Fibroblast of skin of abdomen (primary cell): ENCODE measurements at places on chromosomes 2 and 18.

GRCh38 chr18:54878159-54878622, 49.9 kb downstream of the RAB27B start:
- peak; percentile 24 for DNase-seq

- DNase-seq: peak; percentile 58
These were observed 138.3 kb upstream of the STK17B start for GRCh38 chr2:196309691-196310090.

- no peak for DNase-seq
These were observed 189.8 kb upstream of the TCF4 start for GRCh38 chr18:55777666-55778304.

DNA sequence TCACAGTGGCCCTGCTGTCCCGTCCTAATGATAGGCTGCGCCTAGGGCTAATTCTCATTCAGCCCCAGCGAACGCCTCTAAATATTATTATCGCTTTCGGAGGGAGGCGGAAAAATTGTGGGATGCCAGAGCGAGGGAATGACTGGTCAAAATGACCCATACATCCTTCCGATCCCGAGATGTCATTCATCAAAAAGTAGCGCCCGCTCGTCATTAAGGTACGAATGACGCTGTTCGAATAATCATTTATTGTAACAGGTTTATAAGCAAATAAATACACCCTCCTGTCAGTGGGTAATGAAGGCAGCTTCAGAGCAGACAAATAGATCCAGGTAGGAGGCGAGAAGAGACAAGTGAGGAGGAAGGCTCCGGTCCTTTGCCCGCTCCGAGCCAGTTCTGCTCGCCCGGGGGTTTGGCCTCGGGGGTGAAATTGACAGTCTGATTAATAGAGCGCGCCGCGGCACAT, at the start of gene EVX2:
Gene EVX2, minus strand, starts transcription at position 167 of the 466 bp plus-strand sequence. CDS start 186 bp downstream, outside the sequence.
- DNase-seq: no peak

- DNase-seq: peak; percentile 21
These were observed 28.7 kb downstream of the ACAA2 start for GRCh38 chr18:49784427-49785185.

GRCh38 chr18:45482286-45482685, 133.0 kb upstream of the SLC14A2 start:
- DNase-seq: peak; percentile 45

DNA sequence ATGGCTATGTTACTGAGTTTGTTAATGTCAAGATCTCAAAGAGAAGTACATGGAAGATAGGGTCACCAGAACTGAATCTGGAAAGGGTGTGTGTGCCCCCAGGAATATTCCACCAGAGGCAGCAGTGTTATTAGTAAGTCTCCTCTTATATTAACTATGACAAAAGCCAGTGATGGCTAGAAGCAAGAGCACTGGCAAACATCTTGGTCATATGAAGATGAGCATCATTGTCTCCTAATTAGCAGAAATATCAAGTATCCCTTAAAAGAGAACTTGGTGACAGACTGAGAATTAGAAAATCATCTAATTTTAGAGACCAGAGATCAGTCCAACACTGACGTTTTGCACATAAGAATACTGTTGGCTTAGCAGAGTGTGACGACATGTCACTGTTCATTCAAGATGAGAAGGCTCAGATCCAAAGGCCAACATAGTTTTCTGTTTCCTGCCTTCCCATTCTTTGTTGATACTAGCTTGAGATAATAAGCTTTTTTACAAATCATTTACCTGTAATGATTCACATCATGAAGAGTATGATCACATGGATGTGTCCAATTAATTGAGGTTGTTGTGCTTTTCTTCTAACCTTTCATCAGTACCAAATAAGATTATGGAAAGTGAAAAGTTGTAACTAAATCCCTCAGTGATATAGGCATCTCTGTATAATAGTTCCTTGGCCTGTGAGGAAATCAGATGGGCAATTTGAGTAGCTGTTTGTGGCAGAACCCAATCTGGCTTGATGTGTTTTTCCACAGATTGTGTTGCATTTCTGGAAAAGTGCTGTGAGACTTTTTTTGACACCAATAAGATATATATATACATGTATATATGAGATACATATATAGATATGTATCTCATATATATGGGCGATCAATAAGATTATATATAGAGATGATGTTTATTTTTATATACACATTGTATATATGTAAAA, 44.5 kb downstream of the MAPRE2 start:
- DNase-seq: no peak

DNA sequence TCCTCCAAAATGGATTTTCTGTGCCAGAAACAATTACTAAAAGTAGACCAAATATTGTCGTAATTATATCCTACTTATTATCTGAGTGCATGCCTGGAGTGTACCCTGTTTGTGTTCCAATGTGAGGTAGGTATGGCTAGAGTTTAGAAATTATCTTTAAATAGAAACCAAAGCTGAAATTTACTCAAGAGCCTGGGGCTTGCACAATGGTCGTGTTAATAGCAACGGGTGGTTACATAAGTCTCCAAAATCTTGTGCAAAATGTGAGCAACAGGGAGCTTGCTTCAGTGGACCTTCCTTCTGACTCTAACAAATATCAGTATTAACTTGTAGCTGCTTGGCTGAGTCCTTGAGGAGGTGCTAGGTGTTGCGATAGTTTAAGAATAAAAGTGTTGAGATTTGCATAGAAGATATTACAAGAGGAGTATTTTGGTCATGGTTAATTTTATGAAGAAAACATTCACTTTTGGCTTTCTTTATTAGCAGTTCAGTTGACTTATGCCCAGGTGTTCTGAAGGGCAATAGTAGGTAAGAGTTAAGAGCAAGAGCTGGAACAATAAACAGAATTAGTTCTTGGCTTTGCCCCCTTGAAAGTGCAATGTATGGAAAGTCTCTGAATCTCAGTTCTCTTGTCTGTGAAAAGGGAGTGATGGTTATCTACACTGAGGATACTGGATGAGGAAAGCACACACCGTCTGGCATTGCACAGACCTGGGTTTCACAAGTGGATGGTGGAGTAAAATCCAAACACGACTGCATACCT, 4.6 kb downstream of the CXCR4 start:
- DNase-seq: no peak

- peak; percentile 44 for DNase-seq
These were observed 89.6 kb upstream of the UBE2E3 start for GRCh38 chr2:180890781-180891180.

DNA sequence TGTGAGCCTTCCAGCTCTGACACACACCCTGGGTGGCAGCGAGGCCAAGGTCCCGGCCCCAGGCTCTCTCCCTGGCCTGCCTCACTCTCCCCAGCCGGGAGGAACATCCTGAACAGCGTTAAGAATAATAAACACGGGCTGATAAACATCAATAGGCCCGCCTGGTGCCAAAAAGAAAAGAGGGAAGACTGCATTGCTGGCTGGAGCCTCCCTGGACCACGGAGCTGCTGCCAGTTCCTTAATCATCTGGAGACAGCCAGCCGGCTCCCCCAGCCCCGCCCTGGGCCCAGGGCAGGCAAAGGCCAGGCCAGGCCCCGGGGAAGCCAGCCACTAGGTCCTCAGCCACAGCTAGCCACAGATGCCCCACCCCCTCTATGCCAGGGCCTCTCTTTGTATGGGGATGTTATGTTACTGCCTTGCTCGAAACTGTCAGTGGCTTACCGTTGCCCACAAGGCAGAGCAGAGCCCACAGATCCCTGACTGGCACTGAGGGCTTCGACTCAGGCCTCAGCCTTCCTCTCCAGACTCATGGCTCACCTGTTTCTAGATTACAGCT, 293.7 kb downstream of the DYSF start:
- no peak for DNase-seq

- no peak for DNase-seq
These were observed 121.8 kb downstream of the ACTR3 start for GRCh38 chr2:114011713-114012112.

DNA sequence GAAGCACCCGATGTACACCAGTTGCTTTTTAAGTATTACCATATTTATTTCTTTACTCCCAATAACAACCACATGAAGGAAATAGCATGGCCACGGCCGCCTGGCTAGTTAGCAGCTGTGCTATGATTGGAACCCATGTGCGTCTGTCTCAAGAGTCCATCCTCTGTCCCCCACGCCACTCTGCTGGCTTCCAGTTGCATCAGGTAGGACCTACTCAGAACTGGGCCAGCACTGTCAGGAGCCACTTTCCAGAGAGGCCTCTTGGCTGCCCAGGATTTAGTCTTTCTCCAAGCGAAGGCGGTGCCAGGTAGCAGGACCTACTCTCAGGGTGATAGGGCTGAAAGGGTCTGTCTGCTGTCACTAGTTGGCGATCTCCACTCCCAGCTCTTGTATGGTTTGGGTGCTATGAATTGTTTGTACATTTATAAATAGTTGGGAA, 22.1 kb downstream of the ASB18 start:
- DNase-seq: no peak

DNA sequence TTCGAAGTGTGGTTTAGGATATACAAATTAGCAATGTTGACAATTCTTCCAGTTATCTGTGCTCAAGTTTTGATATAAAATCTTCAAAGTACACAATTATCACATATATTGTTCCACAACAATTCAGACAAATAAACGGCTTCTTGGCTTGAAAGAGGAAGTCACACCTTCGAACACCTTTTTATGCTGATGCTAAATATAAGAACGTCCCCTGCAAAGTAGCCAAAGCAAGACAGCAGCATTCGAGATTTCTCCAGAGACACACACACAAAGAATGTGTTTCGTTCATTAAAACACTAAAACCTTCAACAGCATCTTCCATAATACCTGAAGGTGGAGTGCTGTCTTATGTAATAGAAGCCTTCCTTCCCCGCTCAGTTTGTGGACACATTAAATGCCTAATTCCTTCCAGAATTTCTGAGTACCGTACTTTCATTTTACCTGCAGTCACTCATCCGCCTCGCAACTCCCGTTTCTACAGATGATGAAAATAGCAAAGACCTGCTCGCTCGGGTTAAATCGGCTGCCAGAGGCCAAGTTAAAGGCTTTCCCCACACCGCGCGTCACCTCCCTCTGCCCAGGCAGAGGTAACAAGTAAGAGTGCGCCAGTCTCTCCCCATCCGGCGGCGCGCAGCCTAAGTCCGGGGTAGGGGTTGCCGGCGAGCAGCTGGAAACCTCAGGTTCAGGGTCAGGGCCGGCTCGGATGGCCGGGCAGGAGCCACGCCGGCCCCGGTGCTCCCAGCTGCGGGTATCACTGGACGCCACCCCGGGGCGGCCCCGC, 847 bp downstream of the SERPINE2 start:
- DNase-seq: peak; percentile 24

DNA sequence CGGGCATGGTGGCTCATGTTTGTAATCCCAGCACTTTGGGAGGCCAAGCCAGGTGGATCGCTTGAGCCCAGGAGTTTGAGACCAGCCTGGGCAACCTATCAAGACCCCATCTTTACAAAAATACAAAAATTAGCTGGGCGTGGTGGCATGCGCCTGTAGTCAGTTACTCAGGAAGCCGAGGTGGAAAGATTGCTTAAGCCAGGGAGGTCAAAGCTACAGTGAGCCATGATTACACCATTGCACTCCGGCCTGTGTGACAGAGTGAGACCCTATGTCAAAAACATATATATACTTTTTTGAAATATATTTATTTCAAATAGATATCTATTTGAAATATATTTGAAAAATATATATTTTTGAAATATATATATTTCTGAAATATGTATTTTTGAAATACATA, 10.9 kb downstream of the OSBPL1A start:
- DNase-seq: no peak

DNA sequence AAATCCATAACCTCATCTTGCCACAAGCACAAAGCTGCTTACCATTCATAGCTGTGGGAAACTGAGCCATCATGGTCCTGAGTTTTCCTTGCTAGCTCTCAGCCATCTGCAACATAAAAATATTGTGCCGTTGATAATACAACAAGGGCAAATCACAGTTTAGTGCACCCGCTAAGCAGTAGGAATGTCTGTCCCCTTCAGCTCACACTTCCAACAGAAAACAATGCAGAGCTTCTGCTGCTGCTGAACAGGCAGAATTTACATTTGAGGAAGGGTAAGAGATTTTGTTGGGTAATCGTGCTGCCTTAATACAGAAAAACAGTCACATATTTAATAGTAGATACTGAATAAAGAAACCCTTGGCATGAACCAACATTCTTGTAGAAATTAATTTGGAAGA, 32.3 kb downstream of the ITSN2 start:
- no peak for DNase-seq

- peak; percentile 95 for DNase-seq
These were observed 18.2 kb upstream of the RESP18 start for GRCh38 chr2:219350710-219351221.

- peak; percentile 4 for DNase-seq
These were observed 823 bp upstream of the GORASP2 start for GRCh38 chr2:170928036-170928823.

DNA sequence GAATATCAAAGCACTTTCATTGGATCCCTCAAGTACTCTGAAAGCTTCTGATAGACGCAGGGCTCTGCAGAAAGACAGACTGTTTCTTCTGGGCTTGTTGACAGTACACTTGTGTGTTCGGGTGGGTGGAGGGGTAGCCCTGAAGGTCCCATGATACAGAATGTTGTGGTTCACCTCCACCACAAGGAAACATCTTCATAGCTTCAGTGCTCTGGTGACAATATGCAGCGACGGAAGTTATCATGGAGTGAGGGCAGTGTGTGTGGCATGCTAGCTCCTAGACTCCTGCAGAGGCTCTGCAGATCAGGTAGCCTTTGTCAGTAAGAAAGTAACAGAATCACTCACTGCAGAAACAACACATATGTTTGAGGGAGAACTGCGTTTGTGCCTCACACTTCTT, 90.7 kb downstream of the MEIS1 start:
- DNase-seq: no peak

DNA sequence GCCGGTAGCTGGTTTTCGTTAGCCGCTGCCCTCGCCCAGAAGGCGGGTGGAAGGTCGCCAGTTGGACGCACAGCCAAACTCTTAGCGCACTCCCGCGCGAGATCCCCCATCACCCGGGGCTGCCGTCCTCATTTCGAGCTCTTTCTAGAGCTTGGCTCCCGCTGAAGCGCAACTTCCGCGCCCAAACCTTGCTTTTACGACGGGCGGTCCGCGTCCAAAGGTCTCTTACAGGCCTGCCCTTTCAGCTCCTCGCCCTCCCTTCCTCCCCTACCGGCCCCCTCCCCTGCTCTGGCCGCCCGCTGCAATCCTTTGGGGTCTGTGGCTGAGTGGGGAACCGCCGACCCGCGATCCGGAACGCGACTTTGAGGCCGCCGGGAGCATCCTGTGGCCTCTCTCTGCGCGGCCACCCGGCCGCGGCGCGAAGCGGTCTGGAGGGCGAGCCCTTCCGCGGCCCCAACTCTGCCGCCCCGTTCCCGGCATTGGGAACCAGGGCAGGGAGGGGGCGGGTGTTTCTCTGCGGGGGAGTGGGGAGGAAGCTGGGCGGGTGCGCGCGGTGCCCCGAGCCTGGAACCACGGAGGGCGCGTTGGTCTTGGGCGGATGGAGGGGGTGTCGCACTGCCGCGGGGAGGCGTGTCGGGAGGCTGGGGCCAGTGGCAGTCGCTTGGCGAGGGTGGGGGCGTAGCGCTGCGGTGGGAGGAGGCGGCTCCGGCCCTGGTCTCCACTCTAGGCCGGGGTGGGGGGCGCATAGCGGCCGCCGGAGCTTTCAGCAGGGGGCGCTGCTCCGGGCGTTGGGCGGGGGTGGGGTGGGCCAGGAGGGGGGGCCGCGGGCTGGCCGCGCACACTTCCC, at the start of gene GDF7:
Gene GDF7, plus strand, starts transcription at position 841 of the 847 bp plus-strand sequence. CDS start 96 bp downstream, outside the sequence.
- no peak for DNase-seq

DNA sequence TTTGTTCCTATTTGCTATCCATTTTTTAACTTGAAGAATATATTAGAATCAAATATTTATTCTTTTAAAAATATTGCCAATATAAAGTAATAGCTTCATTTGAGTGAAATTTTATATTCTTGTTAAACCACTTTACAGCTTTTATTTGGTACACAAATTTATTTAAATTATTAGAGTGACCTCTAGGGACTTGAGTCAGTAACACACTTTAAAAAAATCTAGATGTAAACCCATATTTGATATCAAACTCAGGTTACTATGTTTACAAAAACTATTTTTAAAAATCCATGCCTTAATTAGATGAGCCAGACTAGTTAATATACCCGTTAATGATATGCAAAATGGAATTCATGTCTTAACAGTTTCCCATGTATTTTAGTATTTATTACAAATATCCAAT, 134.6 kb downstream of the MAP4K4 start:
- no peak for DNase-seq
